OCI-LY7 (cell line): ENCODE measurements at places on chromosomes 3 and 15.

- DNase-seq, result no peak
Observed at GRCh38 chr3:88149101-88149508, 654 bp upstream of the C3orf38 start.

- no peak for DNase-seq
Observed at GRCh38 chr3:55601366-55602080, 114.4 kb upstream of the WNT5A start.

DNA sequence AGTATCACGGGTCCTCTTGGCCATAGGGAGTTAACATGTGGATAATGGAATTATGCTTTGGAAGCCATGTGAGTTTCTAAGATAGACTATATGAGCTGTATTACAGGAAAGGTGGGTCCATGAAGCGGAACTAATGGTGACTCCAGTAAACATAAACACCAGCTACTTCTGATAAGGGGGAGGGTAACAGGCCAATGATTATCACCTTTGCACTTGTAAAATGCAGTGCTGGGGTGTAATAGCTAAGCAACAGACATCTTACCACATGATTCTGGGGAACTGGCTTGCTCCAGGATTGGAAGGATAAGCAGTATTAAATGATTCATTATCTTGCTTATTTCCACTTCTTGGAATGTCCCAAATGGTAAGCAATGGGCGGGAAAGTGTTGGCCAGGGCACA is 61.4 kb upstream of the CD47 start:
- no peak for DNase-seq

- DNase-seq, result no peak
Observed at GRCh38 chr3:126349611-126350501, 7.4 kb downstream of the KLF15 start.

DNA sequence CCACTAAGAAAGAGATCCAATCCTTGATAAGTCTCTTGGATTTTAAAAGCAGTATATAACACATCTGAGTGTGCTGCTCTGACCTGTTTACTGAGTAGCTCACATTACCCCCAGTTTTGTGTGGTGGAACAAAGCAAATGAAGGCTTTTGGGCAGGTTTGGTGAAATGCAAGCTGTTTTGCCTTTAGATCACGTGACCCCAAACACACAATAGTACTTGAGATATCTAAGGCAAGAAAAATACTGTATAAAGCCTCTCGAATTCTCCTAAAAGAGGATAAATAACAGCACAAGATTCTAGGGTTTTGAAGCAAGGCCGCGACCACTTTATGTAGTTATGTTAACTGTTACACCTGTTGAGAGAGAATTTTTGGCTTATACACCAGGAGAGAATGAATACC is 49.3 kb upstream of the TRIM42 start:
- DNase-seq, result no peak

DNA sequence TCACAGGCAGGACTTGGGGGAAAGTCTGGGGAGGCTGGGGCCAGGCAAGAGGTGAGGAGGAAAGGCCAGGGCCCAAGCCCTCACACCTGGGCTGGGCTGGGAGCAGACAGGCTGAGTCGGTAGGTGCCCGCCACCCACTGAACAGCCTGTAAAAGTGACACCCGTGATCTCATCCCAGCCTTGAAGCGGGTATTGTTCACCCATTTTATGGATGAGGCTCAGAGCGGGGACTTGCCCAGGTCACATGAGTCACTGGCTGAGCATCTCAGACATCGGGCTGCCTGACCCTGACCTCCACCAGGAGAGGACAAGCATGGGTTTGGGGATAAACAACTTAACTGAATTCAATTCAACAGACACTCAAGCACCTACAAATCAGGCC is 52.0 kb upstream of the CTSH start:
- DNase-seq, result no peak
